ENCODE measurements at places on chromosomes 13 and 19. TPM values are rescaled to one million over a fixed set of nuclear protein-coding genes. Genes with fewer than 3 reads are reported as not detected.

GRCh38 chr13:76380446-76381065 lies 505.6 kb downstream of the KCTD12 start:
- DNase-seq = peak; percentile 1

GRCh38 chr13:49859560-49859959 lies 67.1 kb upstream of the KPNA3 start:
- DNase-seq = peak; percentile 96

DNA sequence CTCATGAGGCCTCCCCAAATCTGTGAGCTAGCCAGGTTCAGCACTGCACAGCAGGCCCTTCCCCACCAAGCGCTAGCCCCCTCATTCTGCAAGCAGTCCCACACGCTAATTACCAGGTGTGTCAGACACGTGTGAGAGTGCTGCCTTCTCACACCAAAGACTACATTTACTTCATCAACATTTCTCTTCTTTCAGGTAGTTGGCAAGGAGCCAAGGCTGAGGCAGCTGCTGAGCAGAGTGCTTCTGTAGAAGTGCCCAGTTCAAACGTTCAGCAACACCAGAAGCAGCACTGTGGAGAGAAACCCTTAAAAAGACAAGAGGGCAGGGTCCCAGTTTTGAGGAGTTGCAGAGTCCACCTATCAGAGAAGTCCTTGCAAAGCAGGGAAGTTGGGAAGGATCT lies 6.4 kb downstream of the ZNF773 start:
- no peak for DNase-seq

DNA sequence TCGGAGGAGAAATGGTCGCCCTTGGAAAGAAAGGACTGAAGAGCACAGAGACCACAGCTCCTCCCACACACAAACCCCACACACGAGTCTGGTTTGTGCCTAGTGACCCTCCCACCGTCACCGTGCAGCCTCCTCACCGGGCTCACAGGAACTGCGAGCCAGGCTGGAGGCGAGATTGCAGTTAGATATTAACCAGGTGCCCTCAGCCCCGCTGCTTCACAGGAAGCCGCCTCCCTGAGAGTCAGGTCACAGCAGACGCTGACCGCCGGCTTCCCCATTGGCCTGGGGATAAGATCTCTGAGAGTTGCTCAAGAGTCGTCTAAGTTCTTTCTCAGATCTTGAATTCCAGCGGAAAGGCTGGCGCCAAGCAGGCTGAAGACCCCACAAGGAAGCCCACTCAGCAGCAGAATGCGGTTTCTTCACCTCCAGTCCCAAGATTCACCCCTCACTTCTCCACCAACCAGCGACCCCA lies 870 bp downstream of the ZNF44 start:
- peak; percentile 84 for DNase-seq

DNA sequence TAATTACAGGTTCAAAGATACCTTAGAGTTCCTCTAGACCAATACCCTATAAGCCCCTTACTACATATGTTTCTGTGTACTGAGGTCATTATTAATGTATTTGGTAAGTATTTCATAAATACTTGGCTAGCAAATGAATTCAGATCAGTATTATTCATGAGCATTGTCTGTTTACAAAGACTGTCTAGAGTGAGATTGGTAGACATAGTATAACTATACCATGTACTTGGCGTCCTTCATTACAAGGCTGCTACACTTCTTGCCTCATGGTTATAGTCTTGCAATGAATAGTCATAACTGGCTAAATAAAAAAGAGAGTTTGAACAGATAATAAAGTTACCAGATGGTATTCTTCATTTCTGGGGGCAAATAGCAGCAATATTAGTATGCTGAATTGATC lies 12.1 kb downstream of the SETDB2 start:
- DNase-seq = no peak

- DNase-seq = no peak
Measured at GRCh38 chr19:29525901-29526729, at the start of gene VSTM2B. TSS of gene VSTM2B (plus strand) at chr19:29525994. CDS start at chr19:29526584, 590 bp downstream.

DNA sequence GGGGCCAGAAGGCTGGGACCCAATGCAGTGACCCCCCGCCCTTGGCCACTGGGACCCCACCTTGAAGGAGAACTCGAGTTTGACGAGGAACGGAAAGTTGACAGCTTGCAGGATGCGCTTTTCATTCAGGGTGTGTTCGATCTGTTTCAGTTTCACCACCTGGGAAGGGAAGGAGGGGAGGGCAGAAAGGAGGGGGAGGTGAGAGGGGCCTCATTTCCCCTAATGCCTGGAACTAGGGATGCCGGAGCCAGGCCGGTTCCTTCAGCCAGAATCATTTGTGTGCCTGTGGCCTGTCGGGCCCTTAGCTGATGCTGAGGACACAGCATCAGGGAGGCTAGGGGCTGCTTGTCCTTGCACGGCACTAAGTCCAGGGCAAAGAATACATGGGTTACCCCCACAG lies 12.2 kb upstream of the SAMD1 start:
- no peak for DNase-seq

DNA sequence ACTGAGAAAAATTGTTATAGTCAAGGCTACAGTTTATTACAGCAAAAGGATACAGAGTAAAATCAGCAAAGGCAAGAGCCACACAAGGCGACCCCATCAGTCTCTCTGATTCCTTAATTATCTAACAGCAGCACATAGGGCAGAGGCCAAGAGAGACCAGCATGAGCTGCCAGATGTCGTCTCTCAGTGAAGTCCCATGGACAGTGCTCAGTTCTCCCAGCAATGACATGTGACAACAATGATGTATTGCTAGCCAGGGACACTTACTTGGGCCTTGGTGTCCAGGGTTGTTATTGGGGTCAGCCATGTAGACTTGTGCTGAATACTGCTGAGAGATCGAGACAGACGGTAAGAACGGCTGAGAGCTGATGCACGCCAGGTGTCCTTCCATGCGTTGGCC lies 22.3 kb downstream of the ZSWIM9 start:
- no peak for DNase-seq

- DNase-seq = no peak
Measured at GRCh38 chr13:36706755-36707154, 32.9 kb downstream of the SERTM1 start.

DNA sequence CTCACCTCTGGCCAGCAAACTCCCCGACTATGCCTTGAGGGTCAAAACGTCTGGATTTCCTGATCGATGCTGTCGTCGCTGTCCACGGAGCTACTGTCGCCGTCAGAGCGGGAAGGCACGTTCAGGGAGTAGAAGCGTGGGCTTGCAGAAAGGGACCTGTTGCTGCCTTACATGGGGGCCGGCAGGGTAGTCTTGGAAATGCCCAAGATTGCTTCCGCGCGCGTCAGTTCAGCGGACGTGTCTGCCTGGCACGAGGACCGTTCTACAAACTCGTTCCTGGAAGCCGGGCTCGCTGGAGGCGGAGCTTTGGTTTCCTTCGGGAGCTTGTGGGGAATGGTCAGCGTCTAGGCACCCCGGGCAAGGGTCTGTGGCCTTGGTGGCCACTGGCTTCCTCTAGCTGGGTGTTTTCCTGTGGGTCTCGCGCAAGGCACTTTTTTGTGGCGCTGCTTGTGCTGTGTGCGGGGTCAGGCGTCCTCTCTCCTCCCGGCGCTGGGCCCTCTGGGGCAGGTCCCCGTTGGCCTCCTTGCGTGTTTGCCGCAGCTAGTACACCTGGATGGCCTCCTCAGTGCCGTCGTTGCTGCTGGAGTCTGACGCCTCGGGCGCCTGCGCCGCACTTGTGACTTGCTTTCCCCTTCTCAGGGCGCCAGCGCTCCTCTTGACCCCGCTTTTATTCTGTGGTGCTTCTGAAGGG lies 15.4 kb downstream of the RB1 start:
- no peak for DNase-seq

- DNase-seq = peak; percentile 9
Measured at GRCh38 chr19:56261145-56261544, 11.4 kb upstream of the EDDM13 start.

GRCh38 chr19:47247308-47247990 lies 8.9 kb upstream of the CCDC9 start:
- peak; percentile 69 for DNase-seq

DNA sequence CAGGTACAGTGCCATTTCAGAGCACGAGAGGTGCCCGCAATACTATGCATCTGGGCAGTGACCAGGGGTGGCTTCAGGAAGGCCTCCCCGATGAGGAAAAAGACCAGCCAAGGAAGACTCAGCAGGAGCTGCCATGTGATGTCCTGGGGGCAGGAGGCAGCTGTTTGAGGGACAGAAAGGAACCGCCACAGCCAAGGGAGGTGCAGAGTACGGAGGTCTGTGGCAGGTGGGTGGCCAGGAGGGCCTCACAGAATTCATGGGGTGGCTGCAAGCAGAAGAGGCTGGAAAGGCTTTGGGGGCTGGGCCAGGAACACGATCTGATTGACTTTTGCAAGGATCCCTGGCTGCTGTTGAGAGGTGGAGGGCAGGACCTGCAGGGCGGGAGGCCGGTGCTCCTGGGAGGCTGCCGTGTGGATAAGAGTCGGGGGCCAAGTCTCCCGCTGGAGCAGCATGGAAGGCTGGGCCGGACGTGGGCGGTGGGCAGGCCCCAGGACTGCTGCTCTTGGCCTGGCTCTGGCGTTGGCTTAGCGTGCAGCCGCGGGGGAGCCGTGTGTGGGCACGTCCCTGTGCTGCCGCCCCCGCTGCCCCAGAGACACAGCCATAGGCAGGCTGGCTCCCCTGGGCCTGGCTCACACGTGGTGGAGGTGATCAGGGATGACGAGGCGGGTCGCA lies 29.1 kb downstream of the CEBPA start:
- no peak for DNase-seq

DNA sequence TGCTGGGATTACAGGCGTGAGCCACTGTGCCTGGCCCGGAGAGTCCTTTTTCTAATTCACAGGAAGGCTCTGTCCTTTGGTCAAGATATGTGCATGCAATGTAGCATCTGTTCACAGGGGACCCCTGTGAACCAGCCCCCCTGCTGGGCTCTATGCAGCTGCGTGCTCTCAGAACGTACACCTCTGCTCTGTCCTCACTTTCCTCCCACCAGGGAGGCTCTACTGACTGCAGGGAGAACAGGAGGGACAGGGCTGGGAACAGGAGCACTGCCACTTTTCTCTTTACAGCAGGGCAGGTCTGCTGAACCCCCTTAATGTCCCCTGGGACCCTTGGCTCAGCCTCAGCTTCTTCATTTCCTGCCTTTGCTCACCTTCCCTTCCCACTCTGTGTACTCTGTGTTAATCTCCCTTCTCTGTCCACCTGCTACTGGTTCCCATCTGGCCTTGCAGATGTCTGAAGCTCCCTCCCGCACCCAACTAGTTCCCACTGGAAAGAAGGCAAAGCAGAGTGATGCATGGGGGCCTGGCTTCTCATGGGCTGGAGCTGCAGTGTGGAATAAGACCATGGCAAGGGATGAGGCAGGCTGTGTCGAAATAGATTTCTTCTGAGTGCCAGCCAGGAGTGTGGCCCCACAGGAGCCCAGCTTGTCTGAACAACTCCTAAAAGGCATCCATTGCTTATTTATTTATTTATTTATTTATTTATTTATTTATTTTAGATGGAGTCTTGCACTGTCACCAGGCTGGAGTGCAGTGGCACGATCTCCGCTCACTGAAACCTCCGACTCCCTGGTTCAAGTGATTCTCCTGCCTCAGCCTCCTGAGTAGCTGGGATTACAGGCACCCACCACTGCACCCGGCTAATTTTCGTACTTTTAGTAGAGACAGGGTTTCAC lies 7.2 kb downstream of the ADGRE2 start:
- no peak for DNase-seq

Gene F2RL3
- not detected for total RNA-seq

Gene PLPP2
- total RNA-seq = 32.6 TPM

Gene IGFLR1
- 24.0 TPM for total RNA-seq

Gene GNG8
- total RNA-seq = not detected

Gene ZNF563
- total RNA-seq = 0.42 TPM
